Body of pancreas (tissue), 4 donors: ENCODE measurements at places on chromosomes 2 and 18.

- DNase-seq = no peak
These were observed 195.5 kb upstream of the RAB12 start for GRCh38 chr18:8413751-8414150.

GRCh38 chr2:70494293-70494886 is 59.2 kb downstream of the TGFA start:
- no peak for DNase-seq

GRCh38 chr2:28527196-28527595 is 31.3 kb downstream of the PLB1 start:
- no peak for DNase-seq

DNA sequence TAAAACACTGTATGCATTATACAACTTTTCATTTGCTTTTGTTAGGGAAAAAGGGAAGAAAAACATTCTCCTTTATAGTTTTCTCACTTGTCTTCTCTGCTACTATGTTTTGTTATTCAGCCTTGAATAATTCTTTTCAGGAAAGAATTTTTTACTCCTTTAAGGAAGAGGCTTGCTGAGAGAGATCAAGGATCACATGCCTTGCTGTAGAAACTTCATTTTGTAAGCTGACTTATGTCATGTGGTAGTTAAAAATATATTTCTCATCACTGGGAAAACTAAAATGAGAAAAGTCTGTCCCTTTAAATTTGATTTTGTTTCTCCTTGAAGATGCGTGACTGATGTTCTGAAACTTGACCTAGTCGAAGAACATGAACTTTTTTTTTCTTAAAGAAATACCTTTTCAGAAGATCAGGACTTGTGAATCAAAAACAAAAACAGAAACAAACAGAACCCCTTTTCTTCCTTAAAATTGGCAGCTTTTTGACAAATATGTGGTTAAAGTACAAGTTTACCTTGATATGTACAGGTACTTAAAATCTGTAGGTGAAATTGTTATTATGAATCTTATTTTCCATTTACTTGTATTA is 145.1 kb downstream of the COMMD1 start:
- no peak for DNase-seq

- DNase-seq = no peak
These were observed 26.0 kb upstream of the GALNT5 start for GRCh38 chr2:157231476-157231875.

- no peak for DNase-seq
These were observed 396.0 kb downstream of the SOCS6 start for GRCh38 chr18:70684821-70685220.

DNA sequence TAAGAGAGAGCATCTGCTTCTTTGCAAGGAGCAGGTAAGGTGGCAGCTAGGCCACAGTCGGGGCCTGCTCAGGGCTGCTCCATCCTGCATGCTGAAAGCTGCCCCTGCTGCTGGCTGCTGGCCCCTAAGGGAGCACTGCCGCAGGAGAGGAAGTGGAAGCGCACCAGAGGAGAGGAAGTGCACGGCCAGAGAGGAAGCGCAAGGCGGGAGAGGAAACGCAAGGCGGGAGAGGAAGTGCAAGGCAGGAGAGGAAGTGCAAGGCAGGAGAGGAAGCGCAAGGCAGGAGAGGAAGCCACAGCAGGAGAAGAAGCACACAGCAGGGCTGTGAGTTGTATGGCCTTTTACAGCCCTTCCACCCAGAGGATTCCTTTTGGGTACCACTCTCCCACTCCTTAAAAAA is 539.0 kb upstream of the TNP1 start:
- DNase-seq = no peak

- no peak for DNase-seq
These were observed 2.0 kb downstream of the LIMS1 start for GRCh38 chr2:108536133-108536780.
